ENCODE measurements at places on chromosomes 13 and 19.

- DNase-seq: no peak
These were observed 12.4 kb upstream of the VWA8 start for GRCh38 chr13:41973247-41973741.

DNA sequence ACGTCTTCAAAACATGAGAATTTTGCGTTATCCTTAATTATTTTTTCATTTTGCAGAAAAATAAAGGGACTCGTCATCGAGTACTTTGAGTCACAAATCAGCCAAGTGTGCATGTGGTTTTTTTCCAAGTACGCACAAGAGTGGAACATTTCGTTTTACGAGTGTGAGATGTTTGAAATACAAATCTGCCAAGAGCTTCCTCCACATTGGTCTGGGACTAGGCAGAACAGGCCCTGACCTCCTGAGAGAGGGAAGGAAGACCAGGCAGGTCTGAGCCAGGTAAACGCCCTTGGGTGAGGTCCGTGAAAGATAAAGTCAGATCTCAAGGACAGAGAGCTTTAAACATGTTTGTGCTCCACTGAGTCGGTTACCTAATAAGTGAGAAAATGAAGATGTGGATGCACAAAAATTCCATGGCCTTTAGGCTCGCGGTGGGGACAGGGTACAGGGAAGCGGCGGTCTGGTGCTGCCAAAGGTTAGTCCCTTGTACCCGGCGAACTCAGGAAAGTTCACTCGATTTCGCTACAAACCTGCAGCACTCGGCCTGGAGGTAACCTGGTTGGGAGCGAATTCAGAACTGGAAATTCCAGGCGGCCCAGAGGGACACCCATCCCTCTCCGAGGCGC is 473 bp upstream of the ITM2B start:
- DNase-seq: no peak

DNA sequence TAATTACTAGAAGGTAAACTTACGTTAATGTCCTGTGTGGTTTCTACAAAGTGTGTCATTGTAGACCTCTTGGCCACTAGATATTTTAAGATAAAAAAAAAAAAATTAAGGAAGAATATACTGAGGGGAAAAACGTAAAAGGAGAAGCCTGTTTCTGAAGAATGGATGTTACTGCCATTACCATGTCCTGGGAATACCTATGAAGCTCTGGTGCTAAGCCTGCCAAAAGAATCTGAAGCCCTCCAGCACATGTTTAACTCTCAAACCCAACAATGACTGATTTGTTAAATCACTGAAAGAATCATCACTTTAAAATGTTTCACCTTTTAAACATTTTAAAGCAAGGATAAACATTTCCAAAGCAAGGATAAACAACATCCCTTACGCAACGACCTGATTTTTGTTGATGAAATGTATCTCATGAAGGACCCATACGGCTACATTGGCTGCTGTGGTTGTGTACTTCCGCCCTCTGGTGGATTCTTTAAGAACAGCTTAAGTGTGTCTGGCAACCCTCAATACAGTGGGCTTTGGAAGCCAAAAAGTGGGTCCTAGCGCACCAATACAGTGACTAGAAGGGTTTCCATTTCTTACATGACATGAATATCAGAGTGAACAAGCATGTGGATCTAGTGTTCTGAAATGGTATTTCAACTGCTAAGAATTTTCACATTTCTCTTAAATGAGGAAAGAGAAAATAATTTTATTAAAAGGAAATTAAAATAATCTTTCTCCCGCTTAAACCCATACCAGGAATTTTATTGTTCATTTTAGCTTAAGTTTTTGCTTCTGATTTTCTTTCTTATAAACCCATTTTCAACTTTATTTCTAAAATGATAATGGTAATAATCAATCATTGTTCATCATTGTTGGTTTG is 74.5 kb upstream of the RAP2A start:
- DNase-seq: peak; percentile 54

DNA sequence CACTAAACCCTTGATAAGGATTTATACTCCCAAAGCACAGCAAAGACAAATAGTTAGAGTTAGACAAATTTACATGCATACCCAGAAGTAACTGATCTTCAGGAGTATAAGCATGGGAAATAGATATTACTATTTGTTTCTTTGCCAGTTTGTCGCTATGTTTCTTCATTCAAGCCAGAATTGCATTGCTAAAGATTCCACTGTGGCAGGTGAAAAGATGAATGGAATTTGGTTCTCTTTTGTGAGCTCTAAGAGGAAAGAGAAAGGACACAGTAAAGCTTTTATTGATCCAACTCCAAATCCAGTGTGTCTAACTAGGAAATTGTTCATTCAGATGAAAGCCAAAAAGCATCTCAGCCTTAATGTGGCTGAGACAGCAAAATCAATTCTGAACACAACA is 292.3 kb upstream of the SPRY2 start:
- DNase-seq: no peak

GRCh38 chr19:5128251-5128935 is 159.5 kb downstream of the KDM4B start:
- no peak for DNase-seq

- no peak for DNase-seq
These were observed 1.3 kb downstream of the FARP1 start for GRCh38 chr13:98144027-98144741.
